Mammary epithelial cell (primary cell): ENCODE measurements at places on chromosomes 5 and 9.
A peak's percentile ranks its signal among the peaks of the same experiment; 100 is the strongest.

- DNase-seq = no peak
Observed at GRCh38 chr5:96855031-96855872, 21.0 kb upstream of the ERAP2 start.

GRCh38 chr9:117779760-117780159 is 75.6 kb downstream of the TLR4 start:
- DNase-seq = no peak

- DNase-seq = peak; percentile 62
Observed at GRCh38 chr5:134255418-134256150, 29.7 kb upstream of the PPP2CA start.

- peak; percentile 74 for DNase-seq
Observed at GRCh38 chr5:151595411-151595826, 4.3 kb upstream of the FAT2 start.

DNA sequence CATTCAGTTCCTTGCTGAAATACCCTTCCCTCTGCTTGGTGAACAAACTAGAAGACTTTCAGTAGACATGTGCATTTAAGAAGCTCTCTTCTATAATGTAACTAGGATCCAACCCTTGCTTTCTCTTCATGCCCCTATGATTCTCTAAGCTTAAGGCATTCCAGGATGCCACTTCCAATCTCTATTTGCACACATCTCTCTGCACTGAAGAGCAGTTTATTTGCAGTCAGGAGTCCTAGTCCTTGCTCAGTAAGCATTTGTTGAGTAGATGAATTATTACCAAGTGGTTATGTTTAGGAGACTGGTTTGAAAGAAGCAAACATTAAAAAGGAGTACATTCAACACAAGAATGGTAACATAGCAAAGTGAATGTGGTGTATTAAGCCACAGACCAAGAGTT is 274.2 kb upstream of the KLF9 start:
- no peak for DNase-seq

DNA sequence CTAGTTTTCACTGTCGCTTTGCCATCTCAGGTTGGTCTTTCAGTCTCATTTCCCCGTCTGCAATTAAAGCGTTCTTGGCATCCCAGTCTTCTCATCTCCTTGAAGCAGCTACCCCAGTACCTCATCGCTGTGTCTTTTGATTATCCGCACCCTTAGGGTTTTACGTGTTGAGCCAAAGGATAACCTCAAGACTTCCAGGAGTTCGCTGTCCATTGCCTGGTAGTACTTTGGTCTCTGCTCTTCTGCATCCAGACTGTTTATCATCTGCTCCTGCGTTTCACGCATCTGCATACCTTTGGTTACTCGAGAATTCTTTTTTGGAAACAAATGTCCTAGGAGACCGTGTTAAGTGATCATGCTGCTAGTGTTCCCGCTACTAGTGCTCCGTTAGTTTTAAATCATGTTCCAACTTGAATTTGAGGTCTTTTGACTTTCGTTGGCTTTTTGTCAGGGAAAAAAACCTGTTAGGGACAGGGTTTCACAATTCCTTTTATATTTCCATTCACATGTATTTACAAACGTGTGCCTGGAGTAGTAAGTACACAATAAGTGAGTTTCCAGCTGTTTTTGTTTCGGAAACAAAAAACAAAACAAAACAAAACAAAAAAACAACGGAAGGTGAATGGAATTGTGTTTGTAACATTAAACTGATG is 888 bp downstream of the RABGAP1 start:
- peak; percentile 58 for DNase-seq

DNA sequence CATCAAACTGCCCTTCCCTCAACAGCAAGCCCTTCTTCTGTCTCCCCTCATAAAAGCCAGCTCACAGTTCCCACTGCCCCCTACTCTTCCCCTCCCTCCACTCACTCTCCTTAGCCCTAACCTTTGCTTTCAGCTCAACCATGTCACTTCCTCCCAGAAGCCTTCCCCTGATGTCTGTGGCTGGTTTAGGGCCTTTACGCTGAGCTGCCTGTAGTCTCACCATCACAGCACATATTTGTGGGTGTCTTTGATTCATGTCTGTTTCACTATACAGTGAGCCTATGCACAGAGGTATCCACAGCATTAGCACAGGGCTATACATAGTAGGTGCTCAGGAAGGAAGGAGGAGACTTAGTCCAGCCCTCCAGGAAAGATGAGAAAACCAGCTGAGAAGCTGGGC is 34.7 kb downstream of the C9orf50 start:
- no peak for DNase-seq

DNA sequence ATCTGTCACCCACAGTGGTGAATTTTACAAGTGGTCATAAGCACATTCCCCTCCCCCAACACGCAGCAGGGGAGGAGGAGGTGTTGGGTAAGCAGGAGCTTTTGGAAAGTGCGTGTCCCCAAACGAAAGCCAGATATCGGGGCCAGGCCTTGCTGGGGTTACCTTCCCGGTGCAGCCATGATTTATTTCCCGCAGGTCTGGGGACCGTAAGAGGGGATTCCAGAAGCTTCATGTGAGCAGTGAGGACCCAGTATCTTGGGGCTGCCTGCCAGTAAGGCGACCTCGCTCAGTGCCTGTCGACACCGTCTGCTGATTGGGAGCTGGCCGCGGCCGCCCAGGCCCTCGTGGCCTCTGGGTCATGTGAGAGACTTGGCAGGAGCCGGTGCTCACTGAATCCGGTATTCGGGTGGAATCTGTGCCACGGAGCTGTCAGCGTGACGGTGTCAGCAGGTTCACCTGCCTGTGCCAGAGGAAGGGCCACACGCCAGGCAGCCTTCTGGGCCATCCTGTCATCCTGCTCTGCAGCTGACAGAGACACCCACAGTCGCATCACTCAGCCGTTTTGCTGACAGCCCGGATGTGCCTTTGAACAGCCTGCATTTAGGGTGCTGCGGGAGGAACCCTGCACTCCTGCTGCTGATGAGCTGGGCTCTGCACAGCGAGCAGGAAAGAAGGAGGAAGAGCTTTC is 37.3 kb downstream of the SEC61B start:
- no peak for DNase-seq

GRCh38 chr5:125267636-125268248 is 521.3 kb upstream of the ZNF608 start:
- peak; percentile 13 for DNase-seq

GRCh38 chr5:78613151-78613533 is 35.4 kb downstream of the LHFPL2 start:
- DNase-seq = no peak

DNA sequence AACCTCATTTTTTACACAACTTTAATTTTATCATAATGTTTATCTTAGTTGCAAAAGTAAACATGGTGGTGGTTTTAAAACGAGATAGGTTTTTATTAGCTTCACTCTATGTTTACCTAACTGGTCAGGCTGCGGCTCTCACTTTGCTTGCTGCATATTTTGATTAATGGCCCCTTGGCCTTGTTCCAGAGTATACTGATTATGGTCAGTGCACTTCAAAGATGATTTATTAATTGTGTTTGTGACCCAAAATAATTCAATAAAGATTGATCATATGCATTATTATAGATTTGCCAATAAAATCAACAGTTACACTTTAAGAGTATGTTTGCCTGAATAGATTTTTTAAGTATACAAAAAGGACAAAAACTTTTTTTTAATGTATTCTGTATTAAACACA is 188.0 kb downstream of the XRCC4 start:
- DNase-seq = peak; percentile 49

DNA sequence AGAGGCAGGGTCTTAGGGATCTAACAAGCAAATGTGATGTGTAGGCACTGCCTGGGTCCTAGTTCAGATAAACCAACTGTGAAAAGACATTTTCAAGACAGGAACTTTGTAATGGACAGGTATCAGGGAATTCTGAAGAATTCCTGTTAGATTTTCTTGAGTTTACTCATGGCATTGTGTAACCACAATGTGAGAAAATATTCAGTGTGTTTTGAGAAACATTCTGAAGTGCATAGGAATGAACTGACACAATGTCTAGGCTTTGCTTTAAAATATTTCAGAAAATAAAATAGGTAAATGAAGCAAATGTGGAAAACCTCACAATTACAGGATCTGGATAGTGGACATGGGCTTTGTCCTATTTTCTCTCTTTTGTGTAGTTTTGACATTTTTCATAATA is 15.2 kb upstream of the AFAP1L1 start:
- no peak for DNase-seq

GRCh38 chr9:34685591-34685990 is 5.5 kb downstream of the CCL19 start:
- DNase-seq = no peak

- DNase-seq = no peak
Observed at GRCh38 chr9:117403403-117403811, 11.4 kb downstream of the ASTN2 start.

DNA sequence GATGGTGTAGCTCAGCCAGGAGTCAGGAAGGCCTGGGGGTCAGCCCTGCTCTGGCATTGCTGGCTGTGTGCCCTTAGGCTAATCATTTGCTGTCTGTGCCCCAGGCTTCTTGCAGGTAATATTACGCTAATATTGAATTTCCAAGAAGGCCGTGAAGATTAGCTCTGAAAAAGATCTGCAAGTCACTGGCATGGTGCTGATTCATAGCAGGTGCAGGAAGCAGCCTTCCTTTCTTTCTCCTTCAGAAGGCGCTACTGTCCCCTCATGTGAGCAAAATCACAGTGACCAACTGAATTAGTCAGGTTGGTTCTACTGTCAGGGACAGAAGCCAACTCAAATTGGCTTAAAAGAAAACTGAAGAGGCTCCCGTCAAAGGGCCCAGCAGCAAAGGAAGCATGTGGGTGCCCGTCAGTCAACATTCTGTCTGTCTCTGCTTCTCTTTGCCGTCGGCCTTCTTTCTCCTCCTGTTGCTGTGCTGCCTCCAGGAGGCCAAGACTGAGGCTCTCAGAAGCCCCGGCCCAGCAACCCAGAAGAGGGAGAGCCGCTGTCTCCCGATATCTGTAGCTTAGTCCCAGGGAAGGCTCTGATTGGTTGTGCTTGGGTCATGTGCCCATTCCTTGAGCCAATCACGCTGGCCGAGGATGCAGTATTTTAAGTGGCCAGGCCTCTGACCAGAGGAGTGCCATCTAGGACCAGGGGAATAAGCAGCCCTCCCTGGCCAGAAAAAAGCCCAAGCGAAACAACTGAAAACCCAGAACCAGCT is 67.8 kb upstream of the NEURL1B start:
- DNase-seq = no peak

- DNase-seq = no peak
Observed at GRCh38 chr5:1895739-1896420, 13.2 kb upstream of the IRX4 start.

DNA sequence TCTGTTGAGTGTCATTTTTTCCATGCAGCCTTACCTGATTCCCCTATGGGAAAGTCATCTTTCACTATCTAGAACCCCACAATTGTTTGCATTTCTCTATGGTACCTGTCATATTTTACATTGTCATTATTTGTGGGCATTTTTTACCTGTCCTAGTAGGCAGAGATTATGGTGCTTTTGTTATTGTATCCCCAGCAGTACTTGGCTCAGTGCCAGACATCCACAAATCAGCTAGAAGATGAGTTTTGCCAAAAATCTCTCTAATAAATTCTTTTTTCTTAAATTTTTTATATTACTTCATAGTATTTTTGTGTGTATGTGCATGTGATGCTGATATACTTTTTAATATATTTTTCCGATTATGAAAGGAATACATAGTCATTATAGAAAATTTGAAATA is 13.2 kb downstream of the GARNL3 start:
- no peak for DNase-seq
